ENCODE measurements at places on chromosomes 5 and 9.

DNA sequence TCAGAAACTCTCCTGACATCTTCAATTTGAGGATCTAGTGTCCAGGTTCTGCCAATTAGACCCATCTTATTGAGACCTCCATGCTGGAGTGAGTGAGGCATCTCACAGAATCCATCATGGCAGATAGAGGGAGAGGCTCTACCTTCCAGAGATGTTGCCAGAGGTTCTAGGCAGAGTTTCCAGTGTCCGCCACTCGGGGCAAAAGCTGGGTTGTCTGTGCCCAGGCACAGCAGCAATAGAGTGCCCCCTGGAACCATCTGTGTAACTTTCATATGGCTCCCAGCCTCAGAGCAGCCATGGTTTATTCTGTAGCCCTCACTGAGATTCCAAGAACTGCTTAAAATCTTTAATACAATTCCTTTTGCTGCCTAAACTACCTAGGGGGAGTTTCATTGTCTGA, 16.6 kb upstream of the CCDC112 start:
- H3K36me3 ChIP-seq, result no peaks in the 10 kb centered on the region
- no peaks in the 10 kb centered on the region for H3K4me1 ChIP-seq
- H3K27me3 ChIP-seq, result no peaks in the 10 kb centered on the region
- H3K27ac ChIP-seq, result no peak overlapping the region

GRCh38 chr9:132114102-132114707, 34.5 kb upstream of the MED27 start:
- no peak overlapping the region for H3K4me3 ChIP-seq
- no peaks in the 10 kb centered on the region for H3K36me3 ChIP-seq
- peak; percentile 85 for DNase-seq

GRCh38 chr5:6469836-6470235, 21.2 kb downstream of the UBE2QL1 start:
- no peaks in the 10 kb centered on the region for H3K36me3 ChIP-seq
- peaks cover 2% of the 10 kb centered on the region for H3K27me3 ChIP-seq
- H3K4me1 ChIP-seq, result no peaks in the 10 kb centered on the region
- no peak overlapping the region for H3K27ac ChIP-seq
- no peak for DNase-seq

DNA sequence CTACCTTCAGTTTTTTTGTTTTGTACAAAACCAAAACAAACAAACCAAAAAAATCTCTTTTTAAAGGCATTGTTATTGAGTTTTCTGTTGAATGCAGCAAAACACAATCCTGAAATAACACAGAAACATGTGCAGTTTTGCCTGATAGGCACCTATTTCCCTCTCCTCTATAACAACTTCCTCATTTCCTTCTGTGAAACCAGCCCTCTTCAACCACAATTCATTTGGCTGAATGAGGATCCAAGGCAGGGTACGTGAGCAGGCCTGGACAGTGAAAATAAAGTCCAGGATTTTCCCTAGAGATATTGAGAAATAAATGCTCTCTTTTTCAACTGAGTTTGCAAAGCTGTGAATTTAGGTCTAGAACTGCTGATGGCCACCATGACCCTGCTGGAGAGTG, 134.8 kb upstream of the LARP1 start:
- DNase-seq, result no peak
- no peaks in the 10 kb centered on the region for H3K36me3 ChIP-seq
- H3K4me1 ChIP-seq, result no peaks in the 10 kb centered on the region

GRCh38 chr9:116900007-116900367, 212.9 kb downstream of the TRIM32 start:
- no peaks in the 10 kb centered on the region for H3K4me1 ChIP-seq
- no peak overlapping the region for H3K4me3 ChIP-seq
- no peaks in the 10 kb centered on the region for H3K27me3 ChIP-seq
- DNase-seq, result no peak

- H3K27ac ChIP-seq, result no peak overlapping the region
- H3K36me3 ChIP-seq, result no peaks in the 10 kb centered on the region
- H3K4me3 ChIP-seq, result no peak overlapping the region
- H3K4me1 ChIP-seq, result no peaks in the 10 kb centered on the region
- no peak for DNase-seq
Observed at GRCh38 chr9:114836769-114837168, 30.9 kb upstream of the TNFSF15 start.

GRCh38 chr9:27665136-27665535, 91.9 kb upstream of the C9orf72 start:
- H3K36me3 ChIP-seq, result no peaks in the 10 kb centered on the region
- no peaks in the 10 kb centered on the region for H3K27me3 ChIP-seq
- H3K4me1 ChIP-seq, result no peaks in the 10 kb centered on the region
- H3K27ac ChIP-seq, result peak overlapping the region; percentile 64

GRCh38 chr9:80004714-80005113, 432.9 kb downstream of the TLE4 start:
- DNase-seq, result no peak
- no peaks in the 10 kb centered on the region for H3K27me3 ChIP-seq
- no peak overlapping the region for H3K4me3 ChIP-seq
- no peaks in the 10 kb centered on the region for H3K36me3 ChIP-seq
- H3K27ac ChIP-seq, result no peak overlapping the region

DNA sequence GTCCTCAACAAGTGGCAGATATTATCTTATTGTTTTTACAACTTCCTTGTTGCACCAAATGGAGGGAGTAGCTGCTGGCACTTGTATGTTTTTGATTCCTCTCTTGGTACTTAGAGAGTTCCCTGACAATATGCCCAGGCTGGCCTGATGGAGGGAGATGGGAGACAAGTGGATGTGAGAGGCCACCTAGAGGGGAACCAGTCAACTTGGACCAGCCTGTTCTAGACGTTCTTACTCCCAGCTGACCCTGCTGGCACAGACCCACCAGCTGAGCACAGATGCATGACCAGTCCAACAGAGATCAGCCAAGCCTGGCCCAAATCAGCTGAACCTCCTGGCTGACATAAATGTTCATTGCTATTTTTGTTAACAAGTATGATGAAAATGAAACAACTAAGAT, 60.9 kb upstream of the GDNF start:
- DNase-seq, result peak; percentile 27
- peaks cover 1% of the 10 kb centered on the region for H3K27me3 ChIP-seq
- no peak overlapping the region for H3K4me3 ChIP-seq

- H3K4me3 ChIP-seq, result no peak overlapping the region
- H3K27ac ChIP-seq, result no peak overlapping the region
- DNase-seq, result no peak
- no peaks in the 10 kb centered on the region for H3K36me3 ChIP-seq
Observed at GRCh38 chr9:68825762-68826472, 120.9 kb downstream of the PIP5K1B start.

- H3K36me3 ChIP-seq, result no peaks in the 10 kb centered on the region
- DNase-seq, result no peak
- H3K27ac ChIP-seq, result no peak overlapping the region
- no peaks in the 10 kb centered on the region for H3K4me1 ChIP-seq
- H3K27me3 ChIP-seq, result no peaks in the 10 kb centered on the region
- H3K4me3 ChIP-seq, result no peak overlapping the region
Observed at GRCh38 chr5:148445578-148445977, 61.8 kb downstream of the FBXO38 start.

DNA sequence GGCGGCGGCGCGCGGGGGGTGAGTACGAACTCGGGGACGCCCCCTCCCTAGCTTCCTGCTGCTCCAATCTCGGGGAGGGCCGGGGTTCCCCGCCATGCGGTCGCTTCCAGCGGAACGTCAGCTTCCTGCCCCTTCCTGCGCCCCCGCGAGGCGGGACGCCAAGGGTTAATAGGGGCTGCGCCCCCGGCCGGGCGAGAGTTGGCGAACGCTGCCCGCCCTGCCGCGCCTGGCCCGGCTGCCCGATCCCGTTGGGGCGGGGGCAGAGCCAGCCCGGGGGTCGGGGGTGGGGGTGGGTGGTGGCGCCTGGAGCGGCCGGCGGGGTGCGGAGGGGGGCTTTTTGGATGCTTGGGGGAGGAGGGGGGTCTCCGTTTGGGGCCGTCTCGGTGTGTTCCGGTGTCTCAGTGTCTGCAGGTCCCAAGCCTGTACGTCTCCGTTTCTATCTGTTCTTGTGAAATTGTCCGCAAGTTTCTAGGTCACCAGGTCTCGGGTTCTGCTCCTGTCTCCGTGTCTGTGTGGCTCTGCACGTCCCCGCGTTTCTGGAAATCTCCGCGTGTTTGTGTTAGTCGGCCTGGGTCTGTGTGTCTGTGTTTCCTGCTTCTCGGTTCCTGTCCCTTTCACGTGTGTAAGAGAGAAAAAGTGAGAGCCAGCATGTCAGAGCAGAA, 789 bp downstream of the COL27A1 start:
- H3K27ac ChIP-seq, result peak overlapping the region; percentile 82
- H3K36me3 ChIP-seq, result no peaks in the 10 kb centered on the region
- peak overlapping the region; percentile 81 for H3K4me3 ChIP-seq
- DNase-seq, result peak; percentile 29

- no peak for DNase-seq
- no peaks in the 10 kb centered on the region for H3K36me3 ChIP-seq
Observed at GRCh38 chr5:93748875-93749397, 7.5 kb upstream of the POU5F2 start.

DNA sequence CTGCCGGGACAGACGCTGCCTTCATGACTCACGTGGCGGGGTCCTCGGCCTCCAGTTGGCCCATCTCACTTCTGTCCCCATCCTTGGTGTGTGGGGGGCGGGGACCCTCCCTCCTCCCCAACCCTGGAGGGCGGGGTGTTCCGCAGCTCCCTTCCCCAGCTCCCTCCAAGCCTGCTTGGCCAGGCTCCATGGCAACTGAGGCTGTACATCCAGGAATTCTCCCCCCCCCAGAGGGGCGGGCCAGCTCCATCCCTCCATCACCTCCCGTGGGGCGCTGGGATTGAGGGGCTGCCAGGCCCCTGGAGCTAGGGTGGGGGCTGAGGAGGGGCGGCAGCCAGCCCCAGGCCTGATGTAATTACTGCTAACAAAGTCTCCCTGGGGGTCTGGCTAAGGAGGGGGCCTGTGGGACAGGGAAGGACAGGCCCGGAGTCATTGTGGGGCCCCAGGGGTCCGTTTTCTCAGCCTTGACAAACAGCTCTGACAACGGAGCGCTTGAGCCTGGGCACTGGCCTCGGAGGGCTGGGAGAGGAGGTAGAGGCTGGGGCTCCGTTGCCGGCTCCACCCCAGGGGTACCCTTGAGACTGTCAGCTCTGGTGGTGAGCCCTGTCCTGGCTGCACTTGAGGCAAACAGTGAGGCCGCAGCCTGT, 8.0 kb downstream of the DIPK1B start:
- peaks cover 1% of the 10 kb centered on the region for H3K4me1 ChIP-seq
- no peak overlapping the region for H3K4me3 ChIP-seq
- peaks cover 6% of the 10 kb centered on the region for H3K36me3 ChIP-seq
- H3K27me3 ChIP-seq, result no peaks in the 10 kb centered on the region

DNA sequence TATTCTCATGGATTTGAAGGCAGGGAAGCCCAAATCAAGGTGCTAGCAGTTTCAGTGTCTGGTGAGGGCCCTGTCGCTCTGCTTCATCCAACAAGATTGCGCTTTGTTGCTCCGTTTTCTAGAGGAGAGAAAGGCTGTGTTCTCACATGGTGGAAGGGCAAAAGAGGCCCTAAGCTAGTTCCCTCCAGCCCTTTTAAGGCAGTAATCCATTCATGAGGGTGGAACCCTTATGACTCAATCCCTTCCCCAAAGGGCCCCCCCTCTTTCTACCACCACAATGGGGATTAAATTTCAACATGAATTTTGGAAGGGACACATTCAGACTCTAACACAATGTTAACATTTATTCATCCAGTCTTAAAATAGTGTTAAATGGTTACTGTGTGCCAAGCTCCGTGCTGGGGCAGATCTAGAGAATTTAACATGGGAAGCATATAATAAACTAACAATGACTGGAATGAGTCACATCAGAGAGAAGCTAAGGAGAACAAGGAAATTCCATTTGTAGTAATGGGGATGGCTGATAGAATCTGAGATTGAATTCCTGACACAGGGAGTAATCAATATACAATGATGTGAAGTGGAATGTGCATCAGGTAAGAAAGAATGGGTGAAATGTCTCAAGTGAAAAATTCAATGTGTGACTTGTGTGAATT, 382.8 kb upstream of the ZNF608 start:
- no peaks in the 10 kb centered on the region for H3K4me1 ChIP-seq
- no peak overlapping the region for H3K27ac ChIP-seq
- no peak for DNase-seq
- H3K4me3 ChIP-seq, result no peak overlapping the region
- no peaks in the 10 kb centered on the region for H3K27me3 ChIP-seq

DNA sequence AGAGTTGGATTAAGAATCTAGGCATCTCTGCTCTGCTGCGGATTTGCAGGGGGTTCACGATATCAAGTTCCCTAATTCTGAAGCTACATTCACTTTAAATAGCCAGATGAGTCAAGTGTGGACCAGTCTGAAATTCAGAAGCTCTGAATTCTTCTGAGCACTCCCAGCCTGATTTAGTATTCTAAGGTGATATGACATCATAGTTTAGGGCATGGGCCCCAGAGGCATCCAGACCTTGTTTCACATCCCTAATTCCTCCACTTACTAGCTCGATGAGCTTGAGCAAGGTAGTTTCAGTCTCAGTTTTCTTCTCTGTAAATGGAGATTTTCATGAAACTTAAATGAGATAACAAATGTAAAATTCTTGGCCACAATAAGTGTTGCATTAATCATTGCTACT, 65.2 kb downstream of the TMEM167A start:
- no peak for DNase-seq
- H3K27me3 ChIP-seq, result no peaks in the 10 kb centered on the region
- no peak overlapping the region for H3K4me3 ChIP-seq
- H3K36me3 ChIP-seq, result no peaks in the 10 kb centered on the region
- H3K4me1 ChIP-seq, result no peaks in the 10 kb centered on the region

GRCh38 chr5:116448870-116449427, 125.7 kb downstream of the SEMA6A start:
- H3K27ac ChIP-seq, result no peak overlapping the region
- no peak for DNase-seq
- H3K4me1 ChIP-seq, result no peaks in the 10 kb centered on the region
- H3K36me3 ChIP-seq, result peaks cover 3% of the 10 kb centered on the region
- no peak overlapping the region for H3K4me3 ChIP-seq
- no peaks in the 10 kb centered on the region for H3K27me3 ChIP-seq

DNA sequence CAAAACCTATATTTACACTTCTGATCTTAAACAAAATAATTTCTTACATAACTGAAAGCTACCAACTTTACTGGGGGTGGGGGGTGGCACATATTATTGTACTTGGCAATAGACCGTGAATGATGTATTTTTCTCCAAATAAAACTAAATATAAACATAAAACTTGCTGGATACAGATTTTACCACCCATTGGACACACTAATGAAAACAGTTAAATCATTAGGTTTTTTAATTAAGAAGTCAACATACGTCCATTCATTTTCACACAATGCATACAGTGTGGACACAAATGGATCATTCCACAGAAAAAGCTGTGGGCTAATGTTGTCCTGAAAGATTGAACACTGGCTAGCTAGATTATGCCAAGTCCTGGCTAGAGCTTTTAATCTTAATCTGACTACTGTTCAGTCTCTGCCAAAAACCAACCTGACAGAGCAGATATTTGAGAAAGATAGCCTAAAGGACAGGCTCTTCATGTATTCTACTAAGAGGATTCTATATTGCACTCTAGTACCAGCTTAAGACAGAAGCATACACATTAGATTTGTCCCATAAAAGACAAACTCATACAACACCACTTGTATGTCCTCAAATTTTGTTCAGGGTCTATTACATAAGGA, 118.1 kb downstream of the SIL1 start:
- H3K4me3 ChIP-seq, result no peak overlapping the region
- H3K4me1 ChIP-seq, result peaks cover 15% of the 10 kb centered on the region
- no peaks in the 10 kb centered on the region for H3K27me3 ChIP-seq
- no peak overlapping the region for H3K27ac ChIP-seq

All from Caco-2 (cell line).